Activated CD4-positive, alpha-beta T cell treated with anti-CD3 and anti-CD28 coated beads, Interleukin-2, amount 50 U/mL, for 48 hours (primary cell): ENCODE measurements at places on chromosomes 12 and 14.

DNA sequence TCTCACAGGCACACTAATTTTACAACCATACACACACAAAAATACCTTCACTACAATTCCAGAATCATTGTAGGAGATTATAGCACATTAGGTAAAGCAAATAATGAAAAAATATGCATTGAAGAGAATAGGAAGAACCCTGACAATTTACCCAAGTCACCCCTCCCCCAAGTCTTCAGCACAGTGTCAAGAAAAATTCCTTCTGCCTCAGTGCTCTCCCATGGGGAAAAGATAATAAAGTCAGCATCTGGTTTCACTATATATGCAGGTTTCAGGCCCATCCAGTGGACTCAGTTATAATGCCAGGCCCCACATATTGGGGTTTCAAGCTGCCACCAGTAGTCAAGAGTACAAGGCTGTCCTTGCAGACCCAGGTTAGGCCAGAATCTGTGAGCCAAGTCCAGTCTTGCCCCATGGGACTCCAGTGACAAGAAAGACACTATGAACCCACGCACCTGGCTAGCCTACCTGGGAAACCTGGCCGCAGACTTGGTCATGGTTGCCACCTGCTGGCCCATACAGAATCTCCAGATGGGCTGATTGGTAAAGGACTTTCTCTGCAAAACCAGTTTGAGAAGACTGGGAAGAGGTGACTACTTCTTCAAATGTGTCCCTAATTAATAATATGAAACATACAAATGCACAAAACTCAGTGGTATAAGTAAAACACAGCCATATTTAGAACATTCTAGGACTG, 398.6 kb upstream of the FLRT2 start:
- no peak for DNase-seq

GRCh38 chr12:67430708-67431335, 161.7 kb downstream of the CAND1 start:
- DNase-seq: no peak

DNA sequence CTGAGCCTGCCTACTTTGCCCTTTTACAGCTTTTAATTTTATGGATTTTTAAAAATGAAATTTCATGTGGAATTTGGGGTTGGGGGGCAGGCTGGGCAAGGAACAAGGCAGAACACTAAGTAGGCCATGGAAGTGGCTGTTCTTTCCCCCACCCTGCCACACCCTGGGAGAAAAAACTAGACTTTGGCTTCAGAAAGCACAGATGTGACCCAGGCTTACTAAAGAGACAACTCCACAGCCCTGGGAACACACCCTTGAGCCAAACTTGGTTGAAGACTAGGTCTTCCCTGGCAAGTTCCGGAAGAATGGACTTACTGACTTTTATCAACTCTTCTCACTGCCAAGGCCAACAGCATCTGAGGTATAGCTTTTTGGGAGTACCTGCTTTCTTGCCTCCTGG, 40.3 kb downstream of the BAZ2A start:
- DNase-seq: no peak

DNA sequence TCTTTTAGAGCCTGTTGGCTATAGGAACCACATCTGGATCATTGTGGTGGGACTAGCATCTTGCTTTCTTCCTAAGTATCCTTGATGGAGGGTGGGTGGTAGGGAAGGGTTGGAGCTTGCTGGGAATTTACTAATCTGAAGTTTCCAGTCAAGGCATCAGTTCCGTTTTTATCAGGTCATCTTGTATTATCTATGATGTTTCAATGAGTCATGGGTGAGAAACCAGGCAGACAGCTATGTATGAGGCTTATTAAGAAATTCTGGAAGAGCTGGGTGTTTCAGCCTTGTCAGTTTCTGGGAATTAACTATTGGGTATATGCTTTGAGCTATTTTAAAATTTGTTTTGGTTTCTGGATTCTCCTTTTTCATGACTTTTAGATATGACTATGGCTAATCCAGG, 11.3 kb downstream of the TSFM start:
- DNase-seq: no peak

GRCh38 chr12:11973396-11973795, 97.3 kb upstream of the BCL2L14 start:
- DNase-seq: no peak

- no peak for DNase-seq
Observed at GRCh38 chr14:100321473-100322137, 1.5 kb upstream of the SLC25A47 start.

DNA sequence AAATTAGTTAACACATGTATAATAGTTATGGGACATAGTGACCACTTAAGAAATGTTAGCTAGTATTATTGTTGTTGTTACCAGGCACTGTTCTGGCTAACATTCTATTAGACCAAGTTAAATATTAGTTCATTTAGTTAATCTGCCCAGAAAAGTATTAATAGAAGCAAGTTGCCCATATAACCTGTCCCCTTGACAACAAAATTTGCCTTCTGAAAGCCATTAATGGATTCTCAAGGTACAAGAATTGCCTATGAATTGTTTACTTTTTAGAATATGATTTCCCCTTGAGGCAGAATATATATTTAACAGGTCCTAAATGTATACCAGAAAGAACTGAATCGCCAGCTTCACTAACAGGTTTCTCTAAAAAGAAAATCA, 167.3 kb upstream of the TMCC3 start:
- DNase-seq: no peak
